ENCODE measurements at places on chromosomes 2 and 18.

DNA sequence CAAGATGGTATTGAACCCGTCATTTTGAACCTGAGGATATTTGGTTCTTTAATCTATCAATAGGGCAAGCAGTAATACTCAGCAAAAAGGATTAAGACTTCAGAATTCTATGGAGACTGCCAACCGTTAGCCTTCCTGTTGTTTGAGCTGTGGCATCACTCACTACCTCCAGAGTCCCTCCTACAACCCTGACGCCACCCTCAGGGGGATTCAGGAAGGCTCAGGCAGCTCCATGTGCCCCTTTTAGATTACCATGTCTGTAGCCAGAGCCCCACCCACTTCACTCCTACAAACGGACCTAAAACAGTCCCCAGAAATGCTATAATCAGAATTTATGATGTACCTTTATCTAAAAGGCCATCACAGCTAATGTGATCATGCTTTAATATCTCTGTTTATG lies 172.9 kb downstream of the EPHA4 start:
- DNase-seq = no peak

DNA sequence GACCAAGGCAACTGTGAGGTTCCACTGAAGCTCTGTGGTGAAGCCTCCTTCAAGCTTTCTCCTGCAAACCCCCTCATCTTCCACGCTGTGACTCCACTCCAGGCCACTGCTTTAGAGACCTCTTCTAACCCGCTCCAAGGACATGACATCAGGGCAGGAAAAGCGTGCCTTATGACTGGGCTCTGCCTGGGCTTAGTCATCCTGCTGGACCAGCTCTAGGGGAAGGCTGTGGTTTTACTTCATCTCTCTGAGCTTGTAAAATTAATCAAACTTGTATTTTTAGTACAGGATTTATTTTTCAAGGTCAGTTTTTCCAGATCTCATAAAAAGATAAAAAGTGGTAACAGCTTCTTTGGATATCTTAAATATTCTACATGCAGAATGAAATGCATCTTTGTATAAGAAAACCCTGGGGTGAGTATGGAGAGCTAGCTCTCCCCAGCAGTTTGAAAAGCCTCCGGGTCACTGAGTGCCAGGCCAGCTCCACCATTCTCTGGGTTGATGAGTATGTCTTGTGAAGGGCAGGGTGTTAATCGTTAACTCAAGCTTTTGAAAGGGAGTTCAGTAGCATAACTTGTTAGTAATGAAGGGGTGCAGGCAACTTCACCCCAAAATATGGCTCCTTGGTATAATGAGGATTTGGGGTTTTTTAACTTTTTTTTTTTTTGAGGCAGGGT lies 33.1 kb upstream of the YPEL5 start:
- no peak for DNase-seq

DNA sequence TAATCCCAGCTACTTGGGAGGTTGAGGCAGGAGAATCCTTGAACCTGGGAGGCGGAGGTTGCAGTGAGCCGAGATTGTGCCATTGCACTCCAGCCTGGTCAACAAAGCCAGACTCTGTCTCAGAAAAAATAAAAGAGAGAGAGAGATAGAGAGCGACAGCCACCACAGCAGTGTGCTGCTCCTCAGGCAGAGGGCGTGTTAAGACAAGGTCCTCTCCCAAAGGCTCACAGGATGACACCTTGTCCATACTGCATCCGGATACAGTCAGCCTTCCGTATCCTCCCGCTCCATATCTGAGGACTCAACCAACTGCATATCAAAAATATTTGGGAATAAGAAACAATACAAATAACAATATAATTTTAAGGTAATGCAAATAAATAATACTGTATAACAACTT lies 20.1 kb downstream of the ARL4C start:
- no peak for DNase-seq

GRCh38 chr18:64982414-64983055 lies 768.3 kb upstream of the CDH7 start:
- DNase-seq = no peak

DNA sequence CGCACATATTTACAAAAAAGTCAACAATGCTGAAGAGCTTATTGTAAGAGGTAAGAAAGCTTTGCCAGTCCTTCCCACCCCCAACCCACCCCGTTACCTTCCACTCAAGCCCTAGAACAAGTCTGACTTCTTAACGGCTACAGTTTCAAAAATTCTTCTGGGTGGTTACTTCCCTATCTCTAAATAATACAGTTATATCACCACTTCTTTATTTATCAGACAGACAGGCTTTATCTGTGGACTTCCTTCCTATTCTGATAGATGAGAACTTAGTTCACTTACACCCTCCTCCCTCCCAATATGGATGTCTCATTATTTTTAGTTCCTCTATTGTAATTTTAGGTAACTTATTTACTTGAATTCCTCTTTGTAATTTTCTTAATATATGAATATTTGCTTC lies 26.7 kb upstream of the ACTR3 start:
- no peak for DNase-seq

- no peak for DNase-seq
Observed at GRCh38 chr2:156237558-156237957, 95.0 kb downstream of the NR4A2 start.

DNA sequence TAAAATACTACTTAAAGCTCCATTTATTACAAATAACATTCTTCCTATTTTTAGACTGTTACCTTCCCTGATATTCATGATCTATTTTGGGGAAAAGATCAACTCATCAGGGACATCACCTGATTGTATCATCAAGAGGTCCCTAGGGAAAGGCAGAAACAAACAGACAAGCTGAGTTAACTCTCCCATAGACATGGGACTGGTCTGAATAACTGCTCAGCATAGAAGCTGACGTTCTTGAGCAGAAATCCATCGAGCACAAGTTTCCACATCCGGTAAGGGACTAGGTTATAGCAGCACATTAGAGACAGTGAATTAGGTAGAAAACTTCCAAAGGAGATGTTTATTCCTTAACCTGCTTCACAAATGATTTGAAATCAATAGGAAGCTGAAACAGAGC lies 1100.4 kb upstream of the SLC39A10 start:
- DNase-seq = no peak

DNA sequence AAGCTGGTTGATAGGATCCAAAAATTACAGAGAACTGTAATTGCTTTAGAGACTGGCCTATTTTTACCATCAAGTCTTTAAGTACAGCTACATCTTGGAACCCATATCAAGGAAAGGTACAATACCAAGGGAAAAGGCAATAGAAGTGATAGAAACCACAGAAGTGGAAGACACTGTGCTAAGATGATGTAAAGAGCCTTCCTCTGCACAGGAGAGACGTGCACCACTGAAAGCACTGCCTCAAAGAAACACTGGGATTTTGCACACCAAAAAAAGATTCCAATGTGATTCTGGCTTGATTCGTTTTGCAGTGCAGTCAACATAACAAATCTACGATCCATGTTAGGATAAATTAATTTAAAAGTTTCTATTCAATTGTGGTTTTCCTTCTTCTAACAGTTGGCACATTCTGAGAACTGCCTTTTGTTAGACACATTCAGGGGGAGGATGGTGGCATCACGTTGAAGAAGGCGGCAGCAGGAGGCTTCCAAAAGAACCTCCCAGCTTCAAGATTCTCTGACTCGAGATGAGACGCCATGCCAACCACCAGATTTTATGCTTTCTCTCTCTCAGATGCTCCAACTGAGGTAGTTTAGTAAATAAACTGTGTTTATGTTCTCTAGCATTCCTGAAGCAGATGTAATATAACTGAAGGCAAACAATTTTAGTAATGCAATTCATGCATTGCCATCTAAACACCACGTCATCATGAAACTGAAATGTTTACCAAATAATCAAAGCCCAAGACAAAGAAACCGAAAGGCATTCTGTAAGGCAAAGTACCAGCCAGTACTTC lies 102.9 kb downstream of the BCL2 start:
- no peak for DNase-seq

DNA sequence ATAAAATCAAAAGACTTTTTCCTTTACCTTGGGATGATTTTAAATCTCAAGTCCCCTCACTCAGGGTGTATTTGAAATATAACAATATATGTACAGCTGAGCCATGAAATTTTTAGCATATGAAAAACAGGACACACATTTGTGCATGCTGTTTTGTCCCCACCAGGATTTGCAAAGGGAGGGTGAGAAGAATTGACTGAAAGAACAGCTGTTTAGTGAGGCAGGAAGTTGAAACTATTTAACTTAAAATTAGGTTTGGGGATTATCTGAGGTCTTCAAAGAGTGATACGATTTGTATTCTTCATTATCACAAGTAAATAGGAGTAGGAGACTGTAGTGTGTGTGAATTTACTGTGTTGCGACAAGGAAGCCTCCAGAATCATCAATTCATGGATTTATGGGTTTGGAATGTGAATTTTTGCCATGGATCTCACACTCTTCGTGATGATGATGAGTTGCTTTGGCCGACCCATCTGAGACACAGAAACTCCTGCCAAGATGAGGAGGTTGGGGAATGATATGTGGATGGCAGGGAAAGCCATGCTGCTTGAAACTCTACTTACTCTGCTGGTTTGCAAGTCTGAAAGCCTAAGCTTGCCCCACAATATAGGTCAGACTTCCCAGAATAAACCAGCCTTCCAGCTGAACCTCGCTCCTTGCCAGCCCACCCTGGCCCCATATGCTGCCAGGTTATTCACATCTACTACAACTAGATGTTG lies 31.0 kb upstream of the SPATS2L start:
- no peak for DNase-seq

DNA sequence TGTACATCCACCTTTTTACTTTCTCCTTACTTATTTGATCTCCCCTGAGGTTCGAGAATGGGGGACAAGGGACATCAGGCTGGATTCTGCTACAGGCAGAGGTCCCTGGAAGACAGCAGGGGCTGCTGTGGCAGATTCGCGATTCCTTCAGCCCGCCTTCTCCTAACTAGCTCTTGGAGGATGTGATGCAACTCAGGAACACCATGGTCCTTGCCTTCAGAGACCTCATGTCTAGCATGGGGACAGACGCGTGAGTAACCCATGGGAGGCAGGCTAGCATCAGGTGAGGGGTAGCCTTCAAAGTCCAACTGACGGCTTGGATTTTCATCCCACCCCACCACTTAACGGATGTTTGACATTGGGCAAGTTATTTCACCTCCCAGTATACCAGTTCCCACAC lies 869 bp upstream of the TCF23 start:
- DNase-seq = no peak

DNA sequence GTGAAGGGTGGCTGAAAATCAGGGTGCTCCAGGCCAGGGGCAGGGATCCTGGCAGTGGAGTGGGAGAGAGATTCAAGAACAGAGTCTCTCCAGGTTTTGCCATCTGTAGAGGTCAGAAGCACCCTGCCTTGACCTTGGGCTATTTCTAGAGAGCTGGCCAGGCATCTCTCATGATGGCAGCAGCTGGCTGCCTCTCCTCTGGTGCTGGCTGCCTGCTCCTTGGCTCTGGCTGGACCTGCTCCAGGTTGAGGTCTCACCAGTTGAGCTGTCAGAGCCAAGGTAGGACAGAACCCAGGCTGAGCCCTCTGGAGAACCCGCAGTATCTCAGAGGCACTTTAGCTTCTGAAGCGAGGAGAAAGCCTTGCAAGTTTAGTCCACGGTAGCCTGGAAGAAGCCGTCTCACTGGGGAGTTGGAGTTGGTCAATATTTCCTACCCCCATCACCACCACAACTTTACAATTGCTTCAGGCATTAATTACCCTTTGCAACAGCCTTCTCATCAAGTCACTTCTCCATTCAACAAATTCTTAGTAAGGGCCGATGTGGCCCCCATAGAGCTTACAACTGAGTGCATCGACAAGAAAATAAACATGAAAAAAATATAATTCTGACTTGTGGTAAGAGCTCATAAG lies 25.6 kb downstream of the GNLY start:
- DNase-seq = no peak

- no peak for DNase-seq
Observed at GRCh38 chr18:61992923-61993322, 100.1 kb upstream of the RNF152 start.

DNA sequence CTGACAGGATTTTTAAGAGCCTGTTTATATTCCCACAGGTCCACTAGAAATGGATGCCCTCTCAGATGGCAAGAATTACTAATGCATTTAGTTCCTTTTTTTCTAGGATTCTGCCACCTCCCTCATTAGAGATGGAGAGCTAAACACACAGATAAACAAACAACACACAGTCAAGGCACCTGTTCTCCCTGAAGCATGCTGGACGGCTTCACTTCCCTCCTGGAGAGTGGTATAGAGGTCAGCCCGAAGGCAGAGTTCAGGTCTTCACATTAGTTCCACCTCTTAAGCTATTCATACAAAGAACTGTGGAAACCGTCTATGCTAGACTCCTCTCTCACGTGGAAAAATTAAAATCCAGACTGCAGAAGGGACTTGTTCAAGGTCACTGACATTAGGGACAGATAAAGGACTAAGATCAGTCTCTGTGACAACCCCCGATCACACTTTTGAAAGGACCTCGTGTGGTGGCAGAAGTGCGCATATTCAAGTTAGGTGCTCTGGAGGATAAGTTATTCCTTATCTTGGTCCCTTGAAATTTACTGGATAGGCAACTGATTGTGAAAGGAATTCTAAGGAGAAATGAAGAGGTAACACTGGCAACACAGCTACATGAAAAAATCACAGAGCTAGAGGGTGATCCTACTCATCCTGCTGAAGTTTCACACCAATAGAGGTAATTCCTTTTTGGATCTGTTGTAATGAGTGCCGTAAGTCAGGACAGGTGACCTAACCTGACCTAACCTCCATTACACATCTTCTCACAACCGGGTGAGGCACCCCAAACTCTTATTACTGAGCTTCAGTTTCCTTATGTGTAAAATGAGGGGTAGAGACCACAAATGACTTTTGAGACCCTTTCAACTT lies 75.1 kb downstream of the SPRED2 start:
- no peak for DNase-seq

DNA sequence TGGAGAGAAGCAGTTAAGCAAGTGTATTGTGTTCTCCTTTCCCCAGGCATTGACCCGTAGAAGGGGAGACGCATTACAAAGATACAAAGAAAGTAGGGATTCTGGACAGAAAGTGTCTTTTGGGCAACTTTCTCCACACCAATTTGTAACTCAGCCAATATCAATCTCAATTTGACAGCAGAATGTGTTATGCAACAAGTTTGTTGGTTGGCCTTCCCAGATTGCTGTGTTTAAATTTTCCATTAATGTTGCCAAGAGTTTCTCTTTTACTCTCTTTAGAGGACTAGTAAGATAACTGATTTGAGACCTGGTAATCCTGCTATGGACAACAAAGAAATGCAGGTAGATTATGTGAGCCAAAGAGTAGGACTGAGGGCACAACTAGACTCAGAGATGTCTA lies 279.6 kb downstream of the ZNF804A start:
- DNase-seq = no peak

Measured in effector memory CD4-positive, alpha-beta T cell (primary cell).